Left ventricle myocardium inferior (tissue), 1 donor: ENCODE measurements at places on chromosomes 2 and 18.

GRCh38 chr2:15259356-15259756, 301.8 kb downstream of the NBAS start:
- no peak for DNase-seq

GRCh38 chr2:36468463-36469105, 113.0 kb downstream of the CRIM1 start:
- no peak for DNase-seq

DNA sequence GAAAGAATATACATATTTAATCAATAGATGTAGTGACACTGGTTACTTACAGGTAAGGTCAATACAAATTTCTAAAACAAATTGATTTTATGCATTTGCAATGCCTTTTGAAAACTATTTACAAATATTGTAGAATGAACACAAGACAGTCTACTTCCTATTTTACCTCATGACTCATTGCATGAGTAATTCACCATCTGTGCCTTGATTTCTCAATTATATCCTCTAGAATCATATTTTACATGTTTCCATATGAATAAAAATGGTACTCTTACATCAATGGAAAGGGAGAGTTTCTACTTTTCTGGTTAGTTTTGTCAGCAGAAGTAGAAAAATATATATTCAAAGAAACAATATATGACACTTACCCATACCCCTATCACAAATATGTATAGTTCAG, 203.8 kb upstream of the CDH7 start:
- DNase-seq: no peak

- no peak for DNase-seq
These were observed 157.3 kb downstream of the RIF1 start for GRCh38 chr2:151567006-151567405.

GRCh38 chr2:145116056-145116455, 596.1 kb upstream of the ZEB2 start:
- DNase-seq: no peak

GRCh38 chr2:8821276-8822217, 15.9 kb downstream of the KIDINS220 start:
- DNase-seq: peak; percentile 41

DNA sequence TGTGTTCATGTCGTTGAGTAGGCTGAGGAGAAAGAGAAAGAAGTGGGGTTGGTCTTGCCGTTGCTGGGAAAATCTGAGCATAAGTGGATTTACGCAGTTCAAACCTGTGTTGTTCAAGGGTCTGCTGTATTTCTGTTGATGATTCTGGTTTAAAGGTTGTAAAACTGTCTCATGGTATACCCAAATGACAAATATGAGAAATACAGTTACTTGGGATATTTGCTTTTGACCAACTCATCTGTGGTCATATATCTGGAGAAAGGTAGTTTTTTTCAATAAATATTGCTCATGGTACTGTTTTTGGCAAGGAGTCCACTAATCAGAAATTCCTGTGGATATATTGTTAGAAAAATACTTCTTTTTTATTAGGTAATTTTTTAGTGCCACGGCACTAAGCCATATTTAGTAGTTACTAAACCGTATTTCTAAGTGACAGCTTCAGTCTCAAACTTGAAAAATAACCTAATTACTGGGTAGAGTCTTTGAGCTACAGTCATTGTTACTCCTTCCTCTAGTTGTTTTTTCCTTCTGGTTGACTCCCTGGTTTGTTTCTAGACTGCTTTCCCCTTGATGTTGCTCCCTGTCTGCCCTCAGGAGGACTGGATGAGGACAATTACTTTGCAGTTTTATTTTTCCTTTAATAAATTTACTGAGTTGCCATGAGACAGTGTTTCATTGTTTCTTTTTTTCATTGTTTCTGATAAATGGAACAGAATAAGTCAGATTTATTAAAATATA, 31.5 kb downstream of the MOB4 start:
- DNase-seq: no peak

DNA sequence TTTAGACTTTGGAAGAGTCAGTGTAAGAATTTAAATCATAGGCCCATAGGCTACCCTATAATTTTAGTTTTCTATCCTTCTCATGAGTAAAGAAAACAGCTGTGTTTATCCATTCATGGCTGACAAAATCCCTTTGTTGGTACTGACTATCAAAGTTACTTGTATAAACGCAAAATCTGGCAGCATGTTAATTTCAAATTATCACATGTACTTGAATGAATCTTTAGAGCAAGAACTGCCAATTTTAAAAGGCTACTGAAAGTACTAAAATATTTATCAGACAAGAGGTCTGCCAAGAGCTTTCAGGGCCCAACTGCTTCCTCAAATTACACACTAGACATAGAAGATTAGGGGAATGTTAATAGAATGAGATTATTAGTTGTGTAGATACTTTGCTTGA, 66.6 kb downstream of the MYL12B start:
- DNase-seq: no peak

- DNase-seq: peak; percentile 72
These were observed 175.7 kb downstream of the SOCS6 start for GRCh38 chr18:70464343-70465114.

- no peak for DNase-seq
These were observed 67.7 kb upstream of the DNMT3A start for GRCh38 chr2:25409468-25409867.
